Colonic mucosa (tissue), 4 donors: ENCODE measurements at places on chromosomes 1 and 21.

DNA sequence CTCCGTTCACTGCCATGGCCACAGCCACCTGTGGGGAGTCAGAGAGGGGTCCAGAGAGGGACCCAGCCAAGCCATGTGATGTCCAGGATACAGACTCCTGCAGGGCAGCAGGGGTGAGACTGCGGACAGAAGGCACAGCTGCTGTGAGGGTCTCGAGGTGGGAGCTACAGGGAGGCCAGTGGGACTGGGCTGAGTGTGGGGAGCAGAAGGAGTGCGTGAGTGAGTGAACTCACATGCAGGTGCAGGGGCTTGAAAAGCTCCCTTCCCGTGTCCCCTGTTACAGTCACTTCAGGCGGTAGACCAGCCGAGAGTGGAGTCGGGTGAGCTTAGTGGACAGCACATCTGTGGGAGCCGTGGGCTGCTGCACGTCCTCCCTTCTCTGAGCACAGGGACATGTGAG lies 42.4 kb downstream of the S100B start:
- no peak for DNase-seq

GRCh38 chr1:44885406-44885805 lies 42.4 kb upstream of the PTCH2 start:
- no peak for DNase-seq

- DNase-seq = no peak
Observed at GRCh38 chr1:116886291-116886878, 23.3 kb upstream of the PTGFRN start.

DNA sequence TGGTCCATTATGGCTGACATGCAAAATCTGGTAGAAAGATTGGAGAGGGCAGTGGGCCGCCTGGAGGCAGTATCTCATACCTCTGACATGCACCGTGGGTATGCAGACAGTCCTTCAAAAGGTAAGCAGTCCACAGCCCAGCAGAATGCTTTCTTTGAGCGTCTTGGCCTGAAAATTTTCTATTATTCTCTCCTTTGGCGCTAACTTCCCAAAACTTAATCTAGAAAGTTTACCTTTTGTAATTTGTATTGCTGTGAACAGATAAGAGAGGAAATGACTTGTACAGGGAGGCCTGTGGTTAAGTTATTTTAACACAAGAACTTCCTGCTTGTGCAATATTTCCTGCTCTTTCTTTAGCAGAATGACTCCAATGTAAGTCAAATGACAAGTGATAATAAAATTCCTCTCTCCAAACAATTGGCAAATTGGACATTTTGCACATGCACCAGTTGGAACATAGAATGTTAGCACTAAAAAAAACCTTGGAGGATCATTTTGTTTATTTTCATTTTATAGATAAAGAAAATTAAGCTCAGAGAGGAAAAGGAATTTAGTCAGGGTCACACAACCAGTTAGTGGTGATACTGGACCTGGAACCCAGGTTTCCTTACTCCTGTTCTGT lies 18.9 kb downstream of the CAP1 start:
- no peak for DNase-seq

DNA sequence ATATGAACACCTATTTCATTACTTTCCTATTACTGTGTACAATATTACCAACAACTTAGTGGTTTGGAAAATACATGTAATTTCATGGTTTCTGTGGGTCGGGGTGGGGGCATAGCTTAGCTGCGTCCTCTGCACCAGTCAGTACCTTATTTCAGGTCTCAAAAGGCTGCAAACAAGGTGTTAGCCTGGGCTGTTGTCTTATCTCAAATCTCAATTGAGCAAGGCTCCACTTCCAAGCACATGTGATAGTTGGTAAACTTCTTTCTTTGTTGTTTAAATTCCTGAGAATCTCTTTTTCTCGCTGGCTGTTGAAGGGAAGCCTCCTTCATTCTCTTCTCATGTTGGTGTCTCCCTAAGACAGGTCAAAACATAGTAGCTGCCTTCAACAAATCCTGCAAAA lies 485.4 kb downstream of the AMY1C start:
- no peak for DNase-seq

DNA sequence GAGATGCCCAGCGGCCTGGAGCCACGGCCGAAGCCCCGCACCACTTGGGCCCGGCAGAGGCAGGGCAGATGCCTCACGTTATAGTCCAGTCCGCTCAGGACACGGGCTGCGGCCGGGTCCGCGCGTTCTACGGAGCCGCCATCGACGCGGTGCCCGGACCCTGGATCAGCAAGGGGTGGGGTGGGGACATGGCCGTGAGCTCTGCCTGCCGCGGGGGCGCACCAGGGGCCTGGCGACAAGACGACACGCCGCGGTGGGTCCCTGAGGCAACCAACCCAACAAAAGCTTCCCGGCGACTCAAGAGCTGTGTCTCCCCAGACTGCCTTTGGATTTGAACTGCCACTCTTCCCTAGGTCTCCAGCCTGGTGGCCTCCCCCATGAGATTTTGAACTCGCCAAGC lies 211.4 kb upstream of the GREM2 start:
- no peak for DNase-seq

GRCh38 chr1:191620883-191621282 lies 537.4 kb upstream of the RGS18 start:
- DNase-seq = no peak

DNA sequence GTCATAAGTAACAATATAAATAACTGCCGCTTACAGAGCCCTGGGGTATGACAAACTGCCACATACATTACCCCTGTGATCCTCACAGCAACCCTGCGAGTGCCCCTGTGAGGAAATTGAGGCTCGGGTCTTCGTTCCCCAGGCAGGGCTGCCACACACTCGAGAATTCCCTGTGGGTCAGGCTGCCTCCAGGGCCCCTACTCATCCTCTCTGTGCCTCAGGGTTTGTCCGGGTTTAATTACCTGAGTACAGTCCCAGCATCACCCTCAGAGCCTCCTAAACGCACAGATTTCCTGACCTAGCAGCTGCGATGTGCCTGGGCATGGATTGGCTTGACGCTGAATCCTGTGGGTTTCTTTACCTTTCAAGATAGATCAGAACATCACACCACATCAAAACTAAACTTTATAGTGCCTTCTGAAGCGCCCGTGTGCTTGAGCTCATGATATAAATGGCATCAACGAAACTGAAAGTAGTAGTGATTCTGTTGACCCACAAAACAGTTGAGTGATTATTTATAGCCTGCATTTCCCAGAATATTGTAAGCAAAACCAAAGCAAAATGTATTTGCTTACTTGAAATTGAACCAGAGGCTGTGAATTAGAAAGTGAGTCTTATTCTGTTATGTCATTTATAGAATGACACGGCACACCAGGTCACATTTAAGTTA lies 14.0 kb downstream of the SLC37A1 start:
- no peak for DNase-seq

DNA sequence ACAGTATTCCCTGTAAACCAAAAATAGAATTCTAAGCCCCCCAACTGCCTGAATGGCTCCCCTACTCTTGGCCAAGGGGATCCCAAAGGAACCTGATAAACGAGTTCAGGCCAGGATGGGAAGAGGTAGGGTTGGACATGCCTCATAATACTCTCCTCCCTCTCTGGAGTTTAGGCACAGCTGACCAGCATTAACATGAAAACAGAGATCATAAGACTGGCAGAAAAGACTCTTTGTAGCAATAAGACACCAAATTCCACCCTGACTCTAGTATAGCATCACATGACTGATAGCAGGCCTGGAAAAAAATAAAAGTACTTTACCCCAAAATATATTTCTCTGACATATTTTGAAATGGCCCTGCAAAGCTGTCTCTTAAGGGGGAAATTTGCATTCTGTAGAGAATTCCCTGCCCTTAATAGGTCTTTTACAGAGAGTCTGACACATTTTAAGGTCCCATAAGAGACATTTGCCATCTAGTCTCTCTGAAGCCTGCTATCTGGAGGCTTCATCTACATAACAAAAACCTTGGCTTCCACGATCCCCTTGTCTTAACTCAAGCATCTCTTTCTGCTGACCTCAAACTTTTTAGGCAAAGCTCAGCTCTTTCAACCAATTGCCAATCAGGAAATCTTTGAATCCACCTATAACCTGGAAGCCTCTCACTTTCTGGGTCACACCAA lies 55.9 kb downstream of the SIK1 start:
- DNase-seq = no peak

- DNase-seq = no peak
Observed at GRCh38 chr21:44368711-44369446, 15.5 kb downstream of the TRPM2 start.

DNA sequence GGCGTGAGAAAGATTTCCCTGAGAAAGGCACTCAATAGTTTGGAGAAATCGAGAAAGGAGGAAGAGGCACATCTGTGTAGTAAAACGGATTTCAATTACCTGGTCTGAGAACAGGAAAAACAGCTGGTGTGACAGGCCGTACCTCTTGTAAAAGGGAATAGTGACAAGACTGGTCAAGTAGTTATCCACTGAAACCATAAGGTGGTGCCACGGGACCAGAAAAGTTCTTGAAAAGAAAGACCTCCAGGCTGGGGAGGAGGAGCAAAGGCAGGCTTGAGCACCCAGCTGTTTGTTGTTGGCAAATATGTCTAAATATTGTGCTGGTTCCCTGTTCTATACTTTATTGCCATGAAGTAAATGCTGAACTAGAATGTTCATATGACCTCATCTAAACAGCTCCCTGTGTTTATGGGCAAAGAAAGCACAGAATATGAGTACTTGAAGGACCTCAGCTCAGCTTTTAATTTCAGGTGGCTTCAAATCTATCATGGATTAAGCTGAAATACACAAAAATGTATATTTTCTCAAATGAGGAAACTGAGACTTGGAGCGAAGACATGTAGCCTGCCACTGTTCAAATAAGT lies 4.0 kb downstream of the HAO2 start:
- peak; percentile 63 for DNase-seq

- peak; percentile 50 for DNase-seq
Observed at GRCh38 chr1:151370211-151370911, 2.1 kb downstream of the SELENBP1 start.

DNA sequence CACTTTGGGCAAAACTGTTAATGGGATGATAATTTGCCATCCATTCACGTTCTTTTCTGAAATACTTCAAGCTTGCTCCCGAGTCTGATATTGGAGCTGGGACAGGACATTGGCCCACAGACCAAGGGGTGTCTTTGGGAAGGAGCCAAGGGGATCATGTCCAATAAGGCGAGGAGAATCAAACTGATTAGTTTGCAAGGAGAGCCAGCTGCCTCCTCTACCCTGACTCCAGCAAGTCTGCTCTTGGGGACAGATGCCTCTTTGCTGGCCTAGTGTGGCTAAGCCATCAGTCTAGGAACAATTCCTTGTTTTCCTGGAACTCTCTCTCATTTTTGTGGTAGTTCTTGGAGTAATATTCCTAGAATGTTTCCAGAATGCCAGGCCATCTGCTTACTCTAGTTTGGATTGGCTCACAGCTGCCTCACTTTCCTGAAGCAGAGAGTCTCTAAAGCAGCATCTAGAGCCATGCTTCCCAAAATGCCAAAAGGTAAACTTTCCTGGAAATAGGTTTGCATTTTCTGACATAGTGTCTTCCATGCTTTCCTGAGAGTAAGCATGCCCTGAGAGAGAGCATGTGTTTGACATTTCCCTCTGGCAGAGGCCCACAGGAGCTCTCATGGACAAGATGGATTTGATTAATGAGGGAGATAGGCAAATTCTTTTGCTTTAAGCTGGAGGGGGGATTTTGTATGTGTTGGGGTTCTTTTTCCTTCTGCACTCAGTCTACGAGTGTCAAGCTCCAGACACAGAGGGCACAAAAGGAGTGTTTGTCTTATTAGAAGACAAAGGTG lies 145.6 kb downstream of the GDAP2 start:
- no peak for DNase-seq

DNA sequence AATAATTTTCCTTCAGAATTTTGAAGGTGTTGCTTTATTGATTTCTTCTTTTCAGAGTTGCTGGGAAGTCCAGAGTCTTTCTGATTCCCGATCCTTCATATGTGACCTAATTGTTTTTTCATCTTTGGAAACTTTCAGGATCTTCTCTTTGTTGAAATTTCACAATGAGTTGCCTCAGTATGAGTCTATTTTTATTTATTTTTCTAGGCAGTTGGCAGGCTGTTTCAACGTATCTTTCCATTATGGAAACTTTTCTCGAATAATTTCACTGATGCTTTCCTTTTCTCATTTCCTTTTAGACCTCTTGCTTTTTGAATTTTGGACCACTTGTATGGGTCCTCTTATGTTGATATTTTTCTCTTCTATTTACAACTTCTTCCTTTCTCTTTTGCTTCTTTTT lies 354.3 kb downstream of the TGFB2 start:
- no peak for DNase-seq

- no peak for DNase-seq
Observed at GRCh38 chr1:154802982-154803920, 66.8 kb downstream of the KCNN3 start.

DNA sequence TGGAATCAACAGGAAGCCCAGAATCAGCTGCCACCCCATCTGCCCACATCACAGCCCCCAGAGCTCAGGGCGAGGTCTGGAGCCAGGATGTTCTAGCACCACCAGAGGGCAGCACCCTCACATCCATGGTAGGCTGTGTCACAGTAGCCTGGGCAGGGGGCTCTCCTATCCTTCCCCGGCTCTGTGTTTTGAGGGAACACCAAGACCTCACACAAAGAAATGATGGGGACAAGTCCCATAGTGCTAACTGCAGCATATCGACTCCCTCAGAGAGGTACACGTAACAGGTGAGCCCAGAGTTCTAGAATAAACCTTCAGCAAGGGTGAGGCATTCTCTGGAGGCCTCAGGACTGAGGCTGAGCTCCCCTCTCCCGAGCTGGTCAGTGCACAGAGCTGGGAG lies 2.3 kb upstream of the KCNC4 start:
- DNase-seq = peak; percentile 76

GRCh38 chr21:46203203-46203600 lies 18.9 kb upstream of the SPATC1L start:
- no peak for DNase-seq

DNA sequence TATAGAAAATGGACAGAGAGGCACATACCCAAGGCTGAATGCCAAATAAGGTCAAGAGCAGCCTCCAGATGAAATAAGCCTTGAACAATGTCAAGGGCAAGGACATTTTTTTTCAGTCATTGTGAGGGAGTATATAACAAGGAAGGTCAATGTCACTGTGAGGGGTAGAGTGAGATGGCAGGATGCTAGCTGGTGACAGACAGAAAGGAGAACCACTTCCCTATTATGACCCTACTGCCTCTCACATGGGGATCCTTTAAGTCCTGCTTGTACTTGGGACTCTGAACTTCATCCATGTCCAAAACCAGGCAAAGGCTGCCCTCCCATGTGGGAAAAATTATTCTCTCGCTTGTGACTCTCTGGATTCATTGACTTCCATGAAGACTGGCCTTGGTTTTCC lies 119.5 kb upstream of the COA6 start:
- no peak for DNase-seq

GRCh38 chr1:243364330-243364729 lies 108.5 kb downstream of the SDCCAG8 start:
- DNase-seq = no peak

DNA sequence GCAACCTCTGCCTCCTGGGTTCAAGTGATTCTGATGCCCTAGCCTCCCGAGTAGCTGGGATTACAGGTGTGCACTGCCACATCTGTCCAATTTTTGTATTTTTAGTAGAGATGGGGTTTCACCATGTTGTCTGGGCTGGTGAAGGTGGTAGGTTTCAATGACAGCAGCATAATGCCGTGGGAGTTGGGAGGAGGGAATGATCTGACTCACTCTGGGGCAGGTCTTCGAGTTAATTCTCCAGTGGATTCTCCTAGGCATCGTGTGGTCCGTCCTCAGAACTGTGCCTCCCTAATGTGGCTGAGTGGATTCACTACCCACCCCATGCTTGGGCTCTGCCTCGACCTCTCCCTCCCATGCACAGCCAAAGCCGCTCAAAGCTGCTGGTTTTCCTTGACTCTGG lies 1.7 kb upstream of the GPR37L1 start:
- no peak for DNase-seq

- no peak for DNase-seq
Observed at GRCh38 chr1:44338136-44338535, 16.9 kb downstream of the ERI3 start.
